Osteoblast (primary cell): ENCODE measurements at places on chromosomes 2 and 18. TPM values are rescaled to one million over a fixed set of nuclear protein-coding genes. Genes with fewer than 3 reads are reported as not detected.
A peak's percentile ranks its signal among the peaks of the same experiment; 100 is the strongest.

DNA sequence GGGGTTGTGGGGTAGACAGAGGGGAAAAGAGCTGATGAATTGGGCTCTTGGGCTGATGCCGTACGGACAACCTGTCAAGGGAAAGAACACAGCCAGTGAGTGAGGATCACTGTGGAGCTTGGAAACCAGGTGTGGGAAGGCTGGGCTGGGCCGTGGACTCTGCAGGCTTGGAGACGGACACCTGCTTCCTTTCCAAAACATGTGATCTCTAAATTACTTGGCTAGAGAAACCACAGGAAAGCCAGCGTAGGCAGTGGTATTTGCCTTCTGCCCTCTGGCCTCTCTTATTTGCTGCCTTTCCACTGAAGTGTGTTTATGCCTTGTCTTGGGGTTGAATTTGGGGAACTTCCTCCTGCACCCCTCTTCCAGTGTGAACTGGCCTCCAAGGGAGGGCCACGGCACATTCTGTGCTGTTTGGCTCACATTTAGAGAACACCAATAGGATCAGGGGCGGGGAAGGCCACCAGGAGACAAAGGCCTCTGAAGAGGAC is 267.7 kb downstream of the PRKCE start:
- no peaks in the 10 kb centered on the region for H3K27me3 ChIP-seq
- no peak overlapping the region for H3K4me3 ChIP-seq
- no peaks in the 10 kb centered on the region for H3K4me1 ChIP-seq
- H3K36me3 ChIP-seq = no peaks in the 10 kb centered on the region
- peak; percentile 19 for DNase-seq
- H3K27ac ChIP-seq = no peak overlapping the region

GRCh38 chr2:8855010-8855409 is 17.6 kb upstream of the KIDINS220 start:
- H3K4me1 ChIP-seq = peaks cover under 1% of the 10 kb centered on the region
- H3K4me3 ChIP-seq = no peak overlapping the region
- no peaks in the 10 kb centered on the region for H3K27me3 ChIP-seq
- DNase-seq = no peak

- DNase-seq = no peak
- no peaks in the 10 kb centered on the region for H3K36me3 ChIP-seq
- H3K4me3 ChIP-seq = peak overlapping the region; percentile 18
- H3K4me1 ChIP-seq = peaks cover 65% of the 10 kb centered on the region
- H3K27ac ChIP-seq = peak overlapping the region; percentile 94
These were observed 104.9 kb downstream of the RBMS1 start for GRCh38 chr2:160388464-160389263.

DNA sequence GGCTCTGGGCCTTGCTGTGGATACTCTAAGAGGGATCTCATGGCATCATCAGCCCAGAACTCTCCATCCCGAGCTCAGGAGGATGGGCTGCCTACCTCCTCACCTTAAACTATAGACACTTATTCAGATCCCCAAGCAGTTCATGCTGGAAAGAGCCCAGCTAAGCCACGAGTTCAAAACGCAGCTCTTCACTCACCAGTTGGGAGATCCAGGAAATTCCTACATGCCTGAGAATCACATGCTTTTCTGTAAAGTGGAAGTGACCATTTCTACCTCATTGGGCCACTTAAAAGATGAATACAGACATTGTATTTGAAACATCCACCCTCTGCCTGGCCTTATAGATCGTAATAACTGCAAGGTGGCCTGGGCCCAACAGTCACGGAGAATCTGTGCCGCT is 6.6 kb downstream of the ATOH8 start:
- H3K4me3 ChIP-seq = no peak overlapping the region
- peaks cover 22% of the 10 kb centered on the region for H3K4me1 ChIP-seq
- H3K27ac ChIP-seq = no peak overlapping the region
- peak; percentile 93 for DNase-seq
- peaks cover 26% of the 10 kb centered on the region for H3K36me3 ChIP-seq

- no peaks in the 10 kb centered on the region for H3K27me3 ChIP-seq
- no peak overlapping the region for H3K4me3 ChIP-seq
- peaks cover 18% of the 10 kb centered on the region for H3K4me1 ChIP-seq
- no peaks in the 10 kb centered on the region for H3K36me3 ChIP-seq
- H3K27ac ChIP-seq = no peak overlapping the region
These were observed 361.8 kb upstream of the UBE2E3 start for GRCh38 chr2:180618570-180618969.

DNA sequence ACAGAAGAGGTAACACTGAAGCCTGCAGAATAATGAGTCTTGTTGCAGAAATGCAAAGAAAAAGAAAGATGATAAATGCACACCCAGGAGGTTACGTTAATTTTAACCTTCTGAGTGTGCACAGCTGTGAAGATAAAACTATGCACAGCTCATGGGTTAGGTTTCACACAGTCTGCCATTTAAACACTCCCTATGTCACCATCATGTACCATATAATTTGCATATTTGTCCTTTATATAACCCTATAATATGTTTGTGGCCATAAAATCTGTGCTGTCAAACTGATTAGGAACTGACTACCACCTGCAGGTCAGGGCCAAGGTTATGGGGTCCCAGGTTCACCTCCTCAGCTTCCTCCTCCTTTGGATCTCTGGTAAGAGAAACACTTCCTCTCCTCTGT is 205.5 kb downstream of the RPIA start:
- no peak overlapping the region for H3K27ac ChIP-seq
- H3K4me3 ChIP-seq = no peak overlapping the region
- H3K36me3 ChIP-seq = no peaks in the 10 kb centered on the region
- no peak for DNase-seq
- H3K27me3 ChIP-seq = peaks cover 3% of the 10 kb centered on the region

DNA sequence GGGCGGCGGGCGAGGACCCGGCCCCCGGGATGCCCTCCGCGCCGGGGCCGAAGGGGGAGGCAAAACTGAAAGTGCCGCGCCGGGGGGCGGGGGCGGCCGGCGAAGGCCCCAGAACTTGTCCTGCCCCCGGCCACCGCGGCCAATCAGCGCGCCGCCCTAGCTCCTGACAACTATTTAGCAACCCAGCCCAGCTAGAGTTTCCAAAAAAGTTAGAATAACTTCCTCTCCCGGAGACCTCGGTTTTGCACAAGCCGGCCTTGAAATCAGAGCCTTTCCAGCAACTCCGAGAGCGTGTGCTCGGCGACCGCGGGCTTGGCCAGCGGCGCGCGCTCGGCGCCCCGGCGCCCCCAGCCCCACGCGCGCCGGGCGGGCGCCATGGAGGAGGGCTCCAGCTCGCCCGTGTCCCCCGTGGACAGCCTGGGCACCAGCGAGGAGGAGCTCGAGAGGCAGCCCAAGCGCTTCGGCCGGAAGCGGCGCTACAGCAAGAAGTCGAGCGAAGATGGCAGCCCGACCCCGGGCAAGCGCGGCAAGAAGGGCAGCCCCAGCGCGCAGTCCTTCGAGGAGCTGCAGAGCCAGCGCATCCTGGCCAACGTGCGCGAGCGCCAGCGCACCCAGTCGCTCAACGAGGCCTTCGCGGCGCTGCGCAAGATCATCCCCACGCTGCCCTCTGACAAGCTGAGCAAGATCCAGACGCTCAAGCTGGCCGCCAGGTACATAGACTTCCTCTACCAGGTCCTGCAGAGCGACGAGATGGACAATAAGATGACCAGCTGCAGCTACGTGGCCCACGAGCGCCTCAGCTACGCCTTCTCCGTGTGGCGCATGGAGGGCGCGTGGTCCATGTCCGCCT is at the start of gene TWIST2:
TSS of gene TWIST2 (plus strand) at position 245 of the 850 bp plus-strand sequence. CDS start at position 376, 131 bp downstream.
- peaks cover 7% of the 10 kb centered on the region for H3K4me1 ChIP-seq
- peak within 1 kb of the TSS; percentile 84 for H3K4me3 ChIP-seq
- no peak within 1 kb of the TSS for H3K27ac ChIP-seq
- DNase-seq = peak; percentile 100
- no peaks in the 10 kb centered on the region for H3K36me3 ChIP-seq

GRCh38 chr2:229884775-229885699 is 36.8 kb downstream of the TRIP12 start:
- no peaks in the 10 kb centered on the region for H3K36me3 ChIP-seq
- no peak for DNase-seq
- no peaks in the 10 kb centered on the region for H3K27me3 ChIP-seq

DNA sequence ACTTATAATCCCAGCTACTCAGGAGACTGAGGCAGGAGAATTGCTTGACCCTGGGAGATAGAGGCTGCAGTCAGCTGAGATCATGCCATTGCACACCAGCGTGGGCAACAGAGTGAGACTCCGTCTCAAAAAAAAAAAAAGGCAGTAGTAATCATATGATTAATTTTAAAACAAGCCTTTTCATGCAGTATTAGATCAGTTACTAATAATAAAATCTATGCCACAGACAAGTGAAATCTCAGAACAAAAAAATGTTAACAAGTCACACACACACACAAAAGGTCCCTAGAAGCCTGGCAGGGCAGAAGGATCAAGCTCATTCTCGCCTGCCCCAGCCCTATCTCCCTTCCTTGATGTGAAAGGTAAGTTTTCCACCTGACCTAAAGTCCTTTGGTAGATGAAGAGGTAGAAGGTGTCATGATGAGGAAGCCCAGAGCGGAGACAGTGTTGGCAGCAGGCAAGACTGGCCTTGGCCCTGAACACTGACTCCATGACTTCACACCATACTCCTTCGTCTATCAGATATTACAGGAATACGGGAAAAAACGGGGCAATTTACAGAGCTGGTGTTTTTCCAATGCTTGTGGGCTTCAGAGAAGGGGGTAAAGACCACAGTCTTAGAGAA is 10.6 kb downstream of the KDSR start:
- no peaks in the 10 kb centered on the region for H3K27me3 ChIP-seq
- H3K4me3 ChIP-seq = no peak overlapping the region
- H3K27ac ChIP-seq = no peak overlapping the region
- H3K4me1 ChIP-seq = no peaks in the 10 kb centered on the region
- DNase-seq = no peak
- peaks cover 71% of the 10 kb centered on the region for H3K36me3 ChIP-seq

GRCh38 chr2:104976603-104977120 is 61.2 kb upstream of the MRPS9 start:
- H3K4me3 ChIP-seq = no peak overlapping the region
- no peaks in the 10 kb centered on the region for H3K36me3 ChIP-seq
- H3K4me1 ChIP-seq = no peaks in the 10 kb centered on the region
- H3K27me3 ChIP-seq = no peaks in the 10 kb centered on the region
- DNase-seq = no peak

DNA sequence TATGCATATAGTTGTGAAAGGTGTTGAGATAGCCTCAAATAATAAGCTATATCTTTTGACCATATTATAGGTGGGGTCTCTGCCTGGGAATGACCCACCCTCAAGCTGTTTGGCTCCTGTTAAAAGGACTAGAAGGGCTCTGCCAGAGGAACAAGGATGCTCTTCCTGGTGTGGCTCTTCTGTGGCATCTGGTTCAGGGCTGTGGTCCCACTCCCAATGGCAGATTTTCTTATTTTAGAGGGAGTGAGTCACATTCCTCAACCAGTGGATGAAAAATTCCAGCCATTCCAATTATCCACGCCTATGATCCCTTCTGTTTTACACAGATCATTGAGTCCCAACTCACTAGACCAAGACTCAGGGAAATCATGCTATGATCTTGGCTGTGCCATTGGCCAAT is 119.9 kb downstream of the PARD3B start:
- H3K4me3 ChIP-seq = peak overlapping the region; percentile 2
- no peaks in the 10 kb centered on the region for H3K36me3 ChIP-seq
- no peaks in the 10 kb centered on the region for H3K27me3 ChIP-seq
- H3K27ac ChIP-seq = peak overlapping the region; percentile 87
- H3K4me1 ChIP-seq = peaks cover 19% of the 10 kb centered on the region
- DNase-seq = no peak

DNA sequence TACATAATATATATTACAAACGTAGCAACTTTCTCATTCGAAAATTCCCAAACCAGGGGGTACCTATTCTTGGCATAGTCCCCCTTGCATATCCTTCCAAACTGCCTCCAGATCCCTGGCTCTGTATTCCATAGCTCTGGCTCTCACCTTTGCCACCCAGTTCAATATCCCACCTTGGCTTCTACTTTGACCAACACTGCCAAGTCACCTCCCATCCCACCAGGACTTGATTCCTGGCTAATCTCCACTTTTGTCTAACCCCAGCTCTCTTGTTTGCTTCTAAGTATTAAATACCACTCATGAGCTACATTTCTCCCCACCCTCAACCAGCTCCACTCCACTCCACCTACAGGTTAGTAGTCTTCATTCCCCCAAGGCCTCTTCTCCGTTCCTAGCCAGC is 103.2 kb upstream of the WDR75 start:
- H3K4me3 ChIP-seq = no peak overlapping the region
- peak overlapping the region; percentile 42 for H3K27ac ChIP-seq
- H3K4me1 ChIP-seq = peaks cover 6% of the 10 kb centered on the region
- H3K36me3 ChIP-seq = no peaks in the 10 kb centered on the region
- DNase-seq = peak; percentile 1
- H3K27me3 ChIP-seq = no peaks in the 10 kb centered on the region

- no peak overlapping the region for H3K27ac ChIP-seq
- no peak for DNase-seq
- H3K4me1 ChIP-seq = no peaks in the 10 kb centered on the region
- no peak overlapping the region for H3K4me3 ChIP-seq
- peaks cover 9% of the 10 kb centered on the region for H3K36me3 ChIP-seq
- H3K27me3 ChIP-seq = no peaks in the 10 kb centered on the region
These were observed 255.4 kb downstream of the ALPK2 start for GRCh38 chr18:58373481-58373880.

DNA sequence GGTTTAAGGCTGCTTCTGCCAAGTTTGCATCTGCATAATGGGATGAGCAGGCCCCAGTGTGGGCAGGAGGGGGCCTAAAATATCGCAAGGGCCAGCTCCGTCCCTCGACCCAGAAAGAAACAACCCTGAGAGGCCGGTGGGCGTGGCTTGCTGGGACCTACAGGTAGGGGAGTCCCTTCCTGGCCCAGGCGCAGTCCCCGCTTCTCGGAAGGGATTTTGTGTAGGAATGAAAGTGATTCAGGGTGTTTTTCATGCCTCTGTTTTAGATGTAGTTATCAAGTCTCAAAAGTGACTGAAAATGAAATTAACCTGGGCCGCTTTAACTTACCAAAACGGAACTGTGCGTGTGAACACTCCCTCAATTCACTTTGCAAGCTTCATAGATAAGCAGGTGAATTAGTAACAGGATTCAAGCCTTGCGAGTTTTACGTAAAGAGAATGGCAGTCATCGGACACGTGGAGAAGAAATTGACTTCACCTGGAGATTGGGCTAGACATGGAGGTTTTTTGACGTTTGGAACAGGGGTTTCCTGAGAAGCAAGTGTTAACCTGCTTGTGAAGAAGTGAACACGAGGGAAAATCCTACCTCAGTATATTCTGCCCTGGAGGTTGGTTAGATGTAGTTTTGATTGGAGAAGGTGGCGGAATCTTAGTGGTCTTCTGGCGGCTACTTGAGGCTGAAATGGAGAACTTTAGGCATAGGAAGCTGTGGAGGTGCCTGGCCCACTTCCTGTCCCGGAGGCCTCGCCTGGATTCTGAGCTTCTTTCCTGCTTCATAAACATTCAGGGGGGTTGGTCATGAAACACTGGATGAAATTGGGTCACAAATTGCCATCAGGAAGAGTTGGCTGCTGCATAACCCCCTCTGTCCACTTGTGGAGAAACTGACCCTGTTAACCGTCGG is 1.7 kb downstream of the NCK2 start:
- H3K4me1 ChIP-seq = peaks cover 28% of the 10 kb centered on the region
- peak overlapping the region; percentile 79 for H3K4me3 ChIP-seq
- DNase-seq = peak; percentile 71
- no peaks in the 10 kb centered on the region for H3K36me3 ChIP-seq

- peaks cover 11% of the 10 kb centered on the region for H3K27me3 ChIP-seq
- H3K4me3 ChIP-seq = no peak overlapping the region
- no peaks in the 10 kb centered on the region for H3K4me1 ChIP-seq
- no peaks in the 10 kb centered on the region for H3K36me3 ChIP-seq
- peak; percentile 21 for DNase-seq
- H3K27ac ChIP-seq = no peak overlapping the region
These were observed 267.5 kb downstream of the TGIF1 start for GRCh38 chr18:3717376-3718025.

SPRED2 gene
- total RNA-seq = 15.3 and 17.4 TPM in 2 replicates

CIDEA gene
- not detected in 2 replicates for total RNA-seq

USP40 gene
- 34.0 and 38.3 TPM in 2 replicates for total RNA-seq
